ENCODE measurements at places on chromosomes 2 and 18.

- no peak for DNase-seq
Observed at GRCh38 chr2:63875131-63875527, 33.4 kb downstream of the UGP2 start.

GRCh38 chr2:79103214-79103613 lies 15.4 kb upstream of the REG1B start:
- no peak for DNase-seq

GRCh38 chr2:128458505-128458904 lies 139.8 kb upstream of the HS6ST1 start:
- DNase-seq: no peak

GRCh38 chr2:240781471-240782220 lies 38.4 kb downstream of the KIF1A start:
- no peak for DNase-seq

DNA sequence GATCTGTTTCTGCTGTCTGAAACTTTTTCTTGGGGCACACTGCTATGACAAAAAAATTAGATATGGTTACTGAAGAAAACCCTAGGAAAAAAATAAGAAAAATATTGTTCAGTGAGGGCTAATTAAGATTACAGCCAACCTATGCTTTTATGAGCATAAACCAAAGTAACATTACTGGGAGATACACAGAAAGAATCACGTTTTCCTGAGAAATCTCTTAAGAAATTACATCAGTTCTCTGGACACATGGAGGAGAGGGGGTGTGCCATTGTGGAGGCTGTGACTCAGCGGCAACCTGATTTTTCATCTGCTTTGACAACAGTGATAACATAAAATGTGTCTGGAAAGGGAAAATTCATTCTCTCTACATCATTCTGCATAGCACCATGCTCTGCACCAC lies 13.4 kb upstream of the NMI start:
- DNase-seq: no peak

DNA sequence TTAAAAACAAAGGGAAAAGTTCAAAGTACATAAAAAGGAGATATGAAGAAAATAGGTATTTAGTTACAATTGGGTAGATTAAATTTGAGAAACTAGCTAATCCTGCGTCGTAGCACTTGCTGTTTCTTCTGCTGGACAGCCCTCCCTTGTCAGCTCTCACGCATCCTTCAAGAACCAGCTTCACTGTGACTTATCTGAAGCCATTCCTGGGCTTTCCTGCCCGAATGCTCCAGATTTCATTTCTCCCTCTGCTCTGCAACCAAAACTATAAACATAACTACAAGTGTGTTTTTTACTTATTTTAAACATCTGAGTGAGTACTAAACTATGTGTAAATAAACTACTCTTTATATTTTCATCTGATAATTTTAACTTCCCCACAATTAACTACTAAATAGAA lies 149.2 kb downstream of the MTCL1 start:
- DNase-seq: no peak

DNA sequence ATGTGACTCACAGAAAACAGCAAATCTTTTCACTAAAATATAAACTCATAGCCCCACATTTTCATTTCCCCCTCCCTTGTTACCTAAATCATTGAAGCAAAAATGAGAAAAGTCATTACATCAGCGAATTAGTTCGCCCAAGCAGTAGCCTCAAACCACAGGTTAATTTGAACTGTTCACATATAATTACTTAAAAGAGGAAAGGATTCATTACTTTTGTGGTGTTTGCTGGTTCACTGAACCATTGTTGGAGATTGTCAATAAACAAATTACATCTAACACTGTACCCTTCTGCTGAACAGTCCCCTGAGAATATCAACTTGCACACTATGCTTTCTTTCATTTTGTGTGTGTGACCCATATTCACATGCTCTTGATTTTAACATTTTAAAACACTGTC lies 238.7 kb downstream of the ERBB4 start:
- DNase-seq: no peak

DNA sequence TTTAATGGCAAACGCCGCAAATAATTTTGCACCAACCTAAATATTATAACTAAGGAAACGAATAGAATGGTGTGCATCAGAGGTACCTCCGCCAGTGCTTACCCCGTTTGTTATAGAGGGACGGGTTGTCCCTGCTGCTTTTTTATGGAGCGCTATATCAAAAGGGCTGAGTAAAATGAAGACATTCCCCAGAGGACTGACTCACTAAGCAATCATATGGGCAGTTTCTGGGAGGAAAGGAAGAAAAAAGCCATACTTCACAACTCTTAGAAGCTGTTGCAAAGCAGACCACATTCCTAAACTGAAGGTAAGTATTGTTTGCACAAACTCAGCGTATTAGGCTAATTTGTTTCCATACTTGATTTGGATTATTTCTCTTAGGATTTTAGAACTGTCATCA lies 12.9 kb downstream of the ID2 start:
- no peak for DNase-seq

DNA sequence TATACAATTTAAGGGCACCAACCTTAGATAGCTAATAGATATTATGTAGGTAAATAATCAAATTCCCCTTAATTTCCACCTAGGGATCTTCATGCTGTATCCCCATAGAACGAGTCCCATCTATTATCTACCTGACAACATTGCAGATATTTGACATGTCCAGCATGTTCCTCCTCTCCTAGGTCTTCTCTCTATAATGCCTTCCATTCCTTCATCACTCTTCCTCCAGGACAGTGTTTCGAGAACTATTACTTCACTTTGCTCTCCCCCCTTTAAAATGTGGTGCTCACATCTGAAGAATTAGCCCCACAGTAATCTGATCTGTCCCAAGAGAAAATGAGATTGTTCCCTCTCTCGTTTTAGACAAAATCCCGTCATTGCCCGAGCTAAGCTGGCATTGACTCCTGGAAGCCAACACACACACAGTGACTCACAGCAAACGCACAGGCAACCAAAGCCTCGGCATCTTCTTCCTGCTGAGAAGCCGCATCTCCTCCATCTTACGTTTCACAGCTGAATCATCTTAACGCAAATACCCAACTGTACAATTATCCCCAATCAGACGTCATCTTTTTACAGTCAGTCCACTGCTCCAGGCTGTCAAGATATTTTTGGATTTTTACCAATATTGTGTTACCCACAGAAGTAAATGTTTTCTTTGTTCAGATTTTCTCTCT lies 162.9 kb upstream of the AGAP1 start:
- no peak for DNase-seq

DNA sequence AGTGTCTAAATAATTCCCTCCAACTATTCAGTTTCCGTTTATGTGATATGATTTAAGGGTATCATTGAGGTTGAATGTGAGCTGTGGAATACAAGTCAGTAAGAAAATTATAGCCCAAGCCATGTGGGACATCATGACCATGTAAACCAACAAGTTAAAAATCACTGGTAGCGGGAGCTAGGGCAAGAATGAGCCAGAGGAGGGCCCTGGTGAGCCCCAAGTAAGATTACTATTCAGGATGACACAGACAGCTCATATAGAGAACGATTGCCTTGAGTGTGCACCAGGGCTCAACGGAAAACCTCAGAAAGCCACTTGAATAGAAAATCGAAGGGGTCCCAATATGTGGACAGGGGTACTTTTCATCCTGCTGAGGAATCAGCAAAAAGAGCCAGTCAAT lies 87.8 kb upstream of the RBMS1 start:
- DNase-seq: no peak

- no peak for DNase-seq
Observed at GRCh38 chr2:175057078-175057685, 52.0 kb upstream of the CHN1 start.

DNA sequence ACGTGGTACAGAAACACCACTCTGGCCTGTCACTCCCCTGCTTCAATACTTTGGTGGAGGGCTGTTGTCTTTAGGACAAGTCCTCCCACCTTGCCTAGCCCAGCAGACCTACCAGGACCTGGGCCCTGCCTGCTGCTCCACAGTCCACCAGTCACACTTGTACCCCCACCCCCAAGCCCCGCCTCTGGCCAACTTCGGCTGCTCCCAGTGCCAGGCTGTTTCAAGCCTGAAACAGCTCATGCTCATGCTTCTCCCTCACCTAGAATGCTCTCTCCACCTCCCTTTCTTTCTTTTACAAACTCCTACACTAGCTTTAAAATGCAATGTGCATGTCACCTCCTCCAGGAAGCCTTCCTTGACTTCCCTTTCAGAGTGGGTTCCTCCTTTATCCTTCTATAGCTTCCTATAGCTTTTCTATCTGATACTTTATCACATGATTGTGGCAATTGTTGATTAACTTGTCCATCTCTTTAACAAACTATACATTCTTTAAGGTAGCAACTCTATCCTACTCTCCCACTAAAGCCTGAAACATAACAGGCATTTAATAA lies 4.8 kb upstream of the OXER1 start:
- no peak for DNase-seq

DNA sequence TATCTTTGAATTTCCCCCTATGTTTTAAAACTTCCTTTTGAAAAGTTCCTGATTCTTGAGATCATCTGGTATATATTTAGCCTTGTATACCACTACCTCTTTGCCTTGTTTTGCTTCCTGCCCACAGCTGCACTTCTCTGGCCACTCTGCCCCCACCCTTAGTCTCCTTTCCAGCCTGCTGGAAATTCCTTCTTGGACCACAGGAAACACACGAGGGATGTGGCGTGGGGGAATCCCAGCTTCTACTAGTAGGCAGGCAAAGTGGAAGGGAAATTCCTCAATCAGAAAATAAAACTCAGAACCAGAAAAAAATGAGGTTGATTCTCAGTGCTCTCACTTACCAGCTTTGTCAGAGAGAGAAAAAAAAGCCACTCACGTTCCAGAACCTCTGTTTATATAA lies 13.4 kb downstream of the IL18RAP start:
- peak; percentile 11 for DNase-seq
